ENCODE measurements at places on chromosomes 5 and 9.

GRCh38 chr9:107631788-107632187 lies 142.2 kb upstream of the KLF4 start:
- DNase-seq = no peak

DNA sequence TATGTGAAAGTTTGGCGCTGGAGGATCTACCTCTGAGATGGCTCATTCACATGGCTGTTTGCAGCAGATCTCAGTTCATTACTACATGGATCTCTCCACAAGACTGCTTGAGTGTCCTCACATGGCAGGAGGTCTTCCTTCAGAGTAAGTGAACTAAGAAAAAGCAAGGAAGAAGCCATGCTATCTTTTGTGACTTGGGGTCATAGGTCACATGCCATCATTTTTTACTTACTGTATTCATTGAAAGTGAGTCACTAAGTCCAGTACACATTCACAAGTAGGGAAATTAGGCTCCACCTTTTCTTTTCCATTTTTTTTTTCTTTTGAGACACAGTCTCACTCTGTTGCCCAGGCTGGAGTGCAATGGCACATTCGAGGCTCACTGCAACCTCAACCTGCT lies 8.7 kb upstream of the CDKN2AIPNL start:
- DNase-seq = no peak

GRCh38 chr5:155546075-155546474 lies 532.5 kb downstream of the KIF4B start:
- no peak for DNase-seq

GRCh38 chr9:6405371-6405770 lies 7.6 kb upstream of the UHRF2 start:
- no peak for DNase-seq

- DNase-seq = no peak
Observed at GRCh38 chr5:156879665-156880285, 29.7 kb downstream of the PPP1R2B start.

GRCh38 chr5:125140220-125140619 lies 393.8 kb upstream of the ZNF608 start:
- DNase-seq = no peak

GRCh38 chr5:111454198-111454622 lies 58.1 kb downstream of the STARD4 start:
- DNase-seq = no peak

DNA sequence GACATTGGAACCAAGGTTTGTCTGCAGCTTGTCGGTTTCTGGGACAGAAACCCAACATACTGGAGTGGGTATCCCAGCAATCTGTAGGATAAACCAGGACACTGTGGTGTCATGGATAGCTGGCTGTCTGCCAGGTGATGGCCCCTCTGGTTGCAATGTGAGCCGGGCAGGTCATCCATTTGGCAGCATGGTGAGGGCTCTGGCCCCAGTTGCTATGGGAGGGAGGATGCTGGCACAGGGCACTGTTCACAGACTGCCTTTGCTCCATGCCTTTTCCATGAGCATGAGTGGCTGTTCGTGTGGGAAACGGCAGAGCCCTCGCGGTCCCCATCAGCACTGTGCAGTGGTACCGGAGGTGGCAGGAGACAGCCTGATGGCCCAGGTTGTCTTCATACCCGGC lies 6.4 kb downstream of the S1PR3 start:
- DNase-seq = no peak
